Stimulated activated CD4-positive, alpha-beta T cell treated with anti-CD3 and anti-CD28 coated beads, Interleukin-4, amount 100 ng/mL, for 4 hours (primary cell): ENCODE measurements at places on chromosomes 5 and 9.
A peak's percentile ranks its signal among the peaks of the same experiment; 100 is the strongest.

- DNase-seq = no peak
Measured at GRCh38 chr5:4081059-4081458, 485.4 kb downstream of the IRX1 start.

DNA sequence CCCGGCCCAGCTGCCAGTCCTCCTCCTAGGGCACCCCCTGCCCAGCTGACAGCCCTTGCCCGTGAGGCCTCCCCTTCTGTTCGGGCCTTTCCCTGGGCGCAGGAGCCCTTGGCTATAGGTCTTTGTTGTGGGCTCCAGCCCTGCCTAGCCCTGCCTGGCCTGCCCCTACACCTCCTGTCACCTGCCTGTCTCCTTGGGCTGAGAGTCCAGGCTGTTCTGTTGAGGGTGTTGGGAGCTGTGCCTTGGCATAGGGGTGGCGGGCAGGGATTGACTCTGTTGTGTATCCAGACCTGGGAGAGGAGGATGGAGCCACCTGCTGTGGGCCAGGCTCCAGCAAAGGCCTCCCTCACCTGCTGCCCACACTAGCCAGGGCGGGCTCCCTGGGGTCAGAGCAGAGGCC is 11.6 kb downstream of the FCN2 start:
- no peak for DNase-seq

GRCh38 chr5:124131466-124131865 is 615.0 kb downstream of the ZNF608 start:
- no peak for DNase-seq

- no peak for DNase-seq
Measured at GRCh38 chr9:98986866-98987651, 43.4 kb downstream of the COL15A1 start.

- DNase-seq = no peak
Measured at GRCh38 chr5:151896031-151896691, 28.5 kb downstream of the GLRA1 start.

DNA sequence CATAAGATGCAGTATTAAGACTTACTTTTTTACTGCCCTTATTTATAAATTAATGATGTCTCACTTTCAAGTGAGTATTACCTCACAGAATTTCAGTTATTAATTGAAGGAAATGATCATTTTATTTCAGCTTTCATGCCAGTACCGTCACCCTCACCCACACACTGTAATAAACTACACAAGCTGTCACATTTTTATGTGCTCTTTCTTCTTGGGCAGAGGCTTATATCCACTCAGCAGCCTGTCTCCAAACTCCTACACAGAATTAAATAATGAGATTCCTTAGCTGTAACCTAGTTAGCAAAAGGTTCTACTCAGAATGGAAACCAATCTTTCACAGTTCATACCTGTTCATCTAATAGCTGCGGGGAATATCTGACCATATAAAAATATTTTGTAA is 1915.8 kb upstream of the CDH6 start:
- no peak for DNase-seq

GRCh38 chr5:110048491-110048890 is 358.8 kb downstream of the MAN2A1 start:
- no peak for DNase-seq

DNA sequence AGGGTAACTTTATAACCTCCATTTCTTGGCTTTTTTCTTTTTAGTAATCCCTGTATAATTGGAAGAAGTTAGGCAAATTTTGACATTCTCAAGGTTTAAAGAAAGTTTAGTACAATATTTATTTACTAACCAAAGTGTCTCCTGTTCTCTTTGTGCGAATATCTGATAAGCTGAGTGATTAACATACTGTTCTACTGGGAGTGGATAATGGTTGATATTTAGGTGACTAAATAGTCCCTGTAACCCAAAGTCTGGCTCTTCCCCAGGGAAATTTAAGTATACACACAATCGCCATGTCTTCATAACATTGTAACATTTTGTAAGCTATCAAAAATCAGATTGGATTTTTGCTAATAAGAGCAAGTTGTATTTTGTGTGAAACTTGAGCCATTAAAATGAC is 40.0 kb downstream of the CCNH start:
- no peak for DNase-seq

GRCh38 chr5:109805472-109805871 is 115.7 kb downstream of the MAN2A1 start:
- no peak for DNase-seq

DNA sequence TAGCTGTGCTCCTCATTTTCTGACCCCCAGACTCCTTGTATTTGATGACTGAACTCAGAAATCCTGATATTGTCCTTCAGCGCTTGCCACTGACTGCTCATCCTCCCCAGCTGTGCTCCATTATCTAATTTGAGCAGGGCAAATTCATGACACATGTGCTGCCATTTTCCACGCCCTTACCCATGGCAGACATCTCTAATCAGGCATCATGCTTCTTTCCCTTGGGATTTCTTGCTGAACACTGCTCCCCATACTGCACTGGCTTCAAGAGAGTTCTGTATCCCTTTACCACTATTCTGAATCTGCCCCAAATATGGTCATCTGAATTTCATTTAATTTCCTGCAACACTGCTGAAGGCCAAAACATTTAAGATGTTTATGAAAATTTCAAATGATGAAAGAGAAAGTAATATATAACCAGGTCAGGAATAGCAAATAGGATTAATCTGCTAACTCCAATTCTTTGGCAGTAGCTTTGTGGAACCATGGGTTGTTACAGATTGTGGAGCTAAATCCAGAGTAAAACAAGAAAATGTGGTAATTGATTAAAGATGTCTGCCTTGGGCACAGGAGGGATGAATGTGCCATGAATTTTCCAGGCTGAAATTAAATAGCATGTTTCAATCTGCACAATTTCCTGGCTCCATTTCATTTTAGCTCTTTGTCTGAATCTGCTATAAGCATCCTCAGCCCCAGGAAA is 93.6 kb downstream of the CYFIP2 start:
- no peak for DNase-seq

- no peak for DNase-seq
Measured at GRCh38 chr9:123343443-123344191, 12.4 kb upstream of the CRB2 start.

DNA sequence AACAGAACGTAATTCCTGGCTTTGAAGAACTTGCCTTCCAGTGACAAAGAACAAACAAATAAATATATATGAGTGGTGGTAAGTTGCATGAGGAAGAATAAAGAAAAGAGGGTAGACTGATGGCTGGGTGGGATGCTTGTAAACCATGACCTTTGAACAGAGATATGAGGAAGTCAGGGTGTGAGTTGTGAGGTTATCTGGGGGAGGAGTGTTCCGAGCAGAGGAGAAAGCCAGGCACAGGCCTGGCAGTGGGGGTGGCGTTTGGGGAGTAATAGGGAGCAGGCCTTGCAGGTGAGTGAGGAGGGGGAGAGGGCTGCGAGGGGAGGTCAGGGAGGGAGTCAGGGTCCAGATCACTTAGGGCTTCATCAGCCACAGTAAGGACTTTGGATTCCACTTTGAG is 213.4 kb downstream of the PTTG1 start:
- DNase-seq = no peak

GRCh38 chr9:86687788-86688187 is 259.5 kb downstream of the GAS1 start:
- no peak for DNase-seq

DNA sequence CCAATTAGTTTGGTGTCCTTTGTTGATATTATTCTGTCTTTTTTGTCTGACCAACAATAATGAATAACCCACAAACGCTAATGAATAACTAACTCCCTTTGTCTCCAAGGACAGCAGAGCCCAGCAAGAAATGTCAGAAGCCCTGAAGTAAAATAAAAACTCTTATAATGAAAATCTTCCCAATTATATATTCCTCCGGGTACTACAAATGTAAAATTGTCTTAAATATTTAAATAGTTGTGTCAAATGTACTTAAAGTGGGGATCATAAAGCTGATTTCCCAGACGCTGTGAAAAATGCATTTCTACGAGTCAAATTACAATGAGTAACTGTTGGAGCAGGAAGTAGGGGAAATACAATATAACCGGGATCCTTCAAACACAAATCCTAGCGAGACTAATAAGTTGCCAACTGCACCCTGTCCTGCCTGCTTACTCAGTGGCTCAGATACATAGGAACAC is 22.3 kb downstream of the GLIS3 start:
- no peak for DNase-seq

DNA sequence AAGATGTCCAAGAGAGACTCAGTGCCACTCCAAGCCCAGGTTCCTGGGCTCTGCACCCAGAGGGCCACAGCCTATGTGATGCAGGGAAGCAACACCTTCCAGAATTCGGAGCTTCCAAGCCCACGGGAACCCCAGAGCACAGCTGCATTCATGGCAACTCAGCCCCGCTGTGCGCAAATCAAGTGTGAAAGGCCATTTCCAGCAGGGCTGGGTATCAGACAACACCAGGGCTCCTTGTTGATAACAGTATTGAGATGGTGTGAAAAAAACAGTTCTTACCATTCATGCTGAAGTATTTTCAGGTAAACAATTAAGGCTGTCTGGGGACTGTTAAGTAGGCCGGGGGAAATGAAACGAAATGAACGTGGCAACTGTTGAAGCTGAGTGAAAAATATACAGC is 10.1 kb downstream of the ROR2 start:
- no peak for DNase-seq

DNA sequence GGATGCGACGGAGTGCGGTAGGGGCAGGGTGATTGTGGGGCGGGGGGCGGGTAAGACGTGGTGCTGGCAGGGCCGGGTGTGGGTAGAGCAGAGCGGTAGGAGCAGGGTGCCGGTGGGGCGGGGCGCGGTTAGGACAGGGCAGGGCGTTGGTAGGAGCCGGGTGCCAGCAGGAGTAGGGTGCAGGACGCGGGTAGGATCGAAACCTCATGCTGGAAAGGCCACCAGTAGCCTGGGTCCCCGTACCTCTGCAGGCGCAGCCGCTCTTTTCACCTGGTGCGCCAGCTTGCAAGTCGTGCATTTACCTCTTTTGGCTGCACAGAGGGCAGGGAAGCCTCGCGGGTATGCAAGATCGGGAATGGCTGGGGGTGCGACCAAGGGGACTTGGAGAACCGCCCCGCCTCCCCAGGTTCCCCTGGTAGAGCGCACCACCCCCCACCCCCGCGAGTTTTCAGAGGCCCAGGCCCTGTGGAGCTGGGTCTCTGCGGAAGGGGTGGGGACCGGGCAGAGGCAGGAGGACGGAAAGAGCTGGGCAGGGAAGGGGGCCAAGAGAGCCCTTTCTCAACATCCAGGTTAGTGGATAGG is 104.8 kb upstream of the SIMC1 start:
- DNase-seq = peak; percentile 16

DNA sequence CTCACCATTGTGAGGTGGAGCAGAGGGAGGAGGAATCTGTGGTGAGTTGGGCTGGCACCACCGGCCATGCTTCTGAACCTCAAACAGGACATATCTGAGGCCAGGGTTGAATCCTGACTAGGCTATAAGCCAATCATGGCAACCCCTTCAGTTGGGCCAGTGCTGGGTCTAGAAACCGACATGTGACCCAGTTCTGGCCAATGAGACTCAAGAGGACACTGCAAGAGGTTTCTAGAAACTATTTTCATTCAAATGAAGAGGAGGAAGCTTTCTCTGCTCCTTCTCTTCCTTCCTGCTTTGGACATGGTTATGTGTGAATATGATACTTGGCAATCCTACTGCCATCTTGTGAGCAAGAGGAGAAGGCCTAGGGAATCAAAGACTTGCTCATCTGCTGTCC is 417.7 kb downstream of the SEMA5A start:
- DNase-seq = no peak

DNA sequence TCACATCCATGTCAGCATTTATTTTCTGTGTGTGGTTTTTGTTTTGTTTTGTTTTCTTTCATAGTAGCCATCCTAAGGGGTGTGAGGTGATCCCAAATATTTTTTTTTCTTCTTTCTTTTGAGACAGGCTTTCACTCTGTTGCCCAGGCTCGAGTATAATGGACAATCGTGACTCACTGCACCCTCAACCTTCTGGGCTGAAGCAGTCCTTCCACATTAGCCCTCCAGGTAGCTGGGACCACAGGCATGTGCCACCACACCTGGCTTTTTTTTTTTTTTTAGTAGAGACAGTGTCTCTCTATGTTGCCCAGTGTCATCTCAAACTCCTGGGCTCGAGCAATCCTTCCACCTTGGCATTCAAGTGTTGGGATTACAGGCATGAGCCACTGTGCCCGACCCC is 59.1 kb downstream of the CDC42SE2 start:
- DNase-seq = no peak

DNA sequence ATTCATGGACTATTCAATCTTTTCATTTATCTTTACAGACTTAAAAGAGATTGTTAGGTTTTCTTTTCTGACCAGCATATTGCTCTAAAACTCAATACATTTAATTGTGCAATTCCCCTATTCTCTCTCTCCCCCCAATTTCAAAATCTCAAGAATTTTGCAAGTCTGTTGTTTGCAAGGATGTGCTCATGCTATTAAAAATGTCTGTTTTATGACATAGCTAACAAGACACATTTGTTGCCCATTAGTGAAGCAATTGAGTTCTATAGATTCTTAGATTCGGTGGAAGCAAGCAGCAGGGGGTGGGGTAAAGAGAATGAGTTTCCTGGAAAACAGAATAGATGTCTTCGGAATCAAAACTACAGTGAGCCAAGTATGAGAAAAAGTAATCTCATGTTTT is 8.5 kb upstream of the CSNK1A1 start:
- no peak for DNase-seq

GRCh38 chr5:15510092-15510491 is 10.1 kb downstream of the FBXL7 start:
- DNase-seq = no peak

DNA sequence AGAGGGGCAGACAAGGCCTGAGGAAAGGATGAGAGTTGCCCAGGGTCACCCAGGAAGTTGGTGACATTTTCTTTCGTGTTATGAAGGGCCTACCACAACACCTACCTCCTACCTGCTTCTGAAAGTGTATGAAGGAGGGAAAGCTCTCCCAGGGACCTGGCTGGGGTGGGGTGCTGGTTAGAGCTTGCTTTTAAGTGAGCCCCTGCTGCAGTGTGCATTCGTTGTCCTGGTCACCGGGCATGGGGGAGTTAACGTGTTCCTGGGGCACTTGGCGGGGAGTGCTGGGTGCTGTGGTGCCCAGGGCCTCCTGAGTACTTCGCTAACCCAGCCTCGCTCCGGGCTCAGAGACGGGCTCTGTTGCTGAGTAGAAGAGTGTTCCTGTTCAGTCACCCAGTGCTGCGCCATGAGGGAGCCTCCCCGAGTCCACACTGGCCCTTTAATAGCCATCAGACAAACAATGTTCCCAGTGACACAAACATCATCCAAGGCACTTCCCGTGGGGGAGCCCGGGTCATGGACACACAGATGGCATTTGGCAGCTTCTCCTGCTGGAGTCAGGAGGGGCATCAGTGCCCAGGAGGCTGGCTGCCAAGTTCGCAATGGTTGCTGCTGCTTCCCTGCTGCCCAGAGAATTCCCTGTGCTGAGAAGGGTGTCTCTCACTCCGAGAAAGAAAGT is 85.7 kb downstream of the AMBP start:
- DNase-seq = no peak

DNA sequence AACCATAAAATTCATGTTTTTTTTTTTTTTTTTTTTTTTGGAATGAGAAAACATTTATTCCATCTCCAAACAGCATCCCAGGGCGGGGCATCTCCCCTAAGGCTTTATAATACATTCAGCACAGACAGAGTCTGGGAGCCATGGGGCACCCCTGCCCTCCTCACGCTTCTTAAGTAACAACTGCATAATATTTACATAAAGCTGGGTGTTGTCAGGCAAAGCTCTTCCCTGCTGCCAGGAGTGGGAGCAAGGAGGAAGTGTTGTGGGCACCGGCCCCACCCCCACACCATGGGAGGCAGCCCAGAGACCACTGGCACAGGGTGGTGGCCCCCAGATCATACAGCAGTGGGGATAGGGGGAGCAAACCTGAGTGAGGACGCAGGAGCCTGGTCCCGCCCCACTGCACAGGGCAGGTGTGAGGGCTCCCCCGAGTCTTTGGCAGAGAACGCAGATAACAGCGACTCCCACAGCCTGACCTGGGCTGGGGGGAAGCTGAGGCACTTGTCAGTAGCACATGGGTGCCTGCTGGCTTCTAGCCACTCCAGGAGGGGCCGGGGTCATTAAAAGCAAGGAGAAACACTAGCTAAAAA is 86.1 kb upstream of the CEP78 start:
- no peak for DNase-seq
